ENCODE measurements at places on chromosomes 1 and 21.
A peak's percentile ranks its signal among the peaks of the same experiment; 100 is the strongest.

DNA sequence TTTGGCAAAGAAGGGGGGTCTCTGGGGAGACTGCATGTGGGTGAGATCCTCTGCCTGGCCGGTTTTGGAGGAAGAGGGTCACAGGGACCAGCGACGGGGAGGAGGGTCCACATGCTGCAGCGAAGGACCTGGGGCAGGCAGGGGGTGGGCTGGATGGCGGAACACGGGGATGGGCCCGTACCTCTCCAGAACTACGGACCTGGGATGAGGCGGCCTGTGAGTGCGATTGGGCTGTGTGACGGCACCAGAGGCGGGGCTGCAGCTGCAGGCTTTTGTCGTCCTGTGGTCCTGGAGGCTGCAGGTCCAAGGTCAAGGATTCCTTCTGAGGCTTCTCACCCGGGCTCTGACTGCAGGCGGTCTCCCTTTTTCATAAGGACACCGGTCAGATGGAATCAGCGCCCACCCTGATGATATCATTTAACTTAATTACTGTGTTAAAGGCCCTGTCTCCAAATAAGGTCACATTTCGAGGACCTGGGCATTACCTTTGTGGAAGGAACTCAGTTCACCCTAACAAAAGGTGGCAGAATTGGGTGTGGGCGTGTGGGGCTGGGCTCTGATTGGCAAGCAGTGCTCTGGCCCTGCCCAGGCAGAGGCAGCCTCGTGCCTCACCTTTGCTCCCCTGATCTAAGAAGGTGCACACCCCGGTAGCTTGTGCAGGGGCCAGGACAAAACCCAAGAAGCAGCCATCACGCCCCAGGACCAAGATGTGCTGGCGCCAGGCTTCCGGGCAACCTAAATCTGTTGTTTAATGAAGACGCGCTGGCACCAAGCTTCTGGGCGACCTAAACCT, 60.0 kb upstream of the TRAPPC10 start:
- no peak for DNase-seq

GRCh38 chr1:158931055-158931737, at the start of gene PYHIN1:
Gene PYHIN1, plus strand, starts transcription at chr1:158931552. Its CDS starts 5,359 bp downstream, at chr1:158936911.
- DNase-seq: peak; percentile 62

DNA sequence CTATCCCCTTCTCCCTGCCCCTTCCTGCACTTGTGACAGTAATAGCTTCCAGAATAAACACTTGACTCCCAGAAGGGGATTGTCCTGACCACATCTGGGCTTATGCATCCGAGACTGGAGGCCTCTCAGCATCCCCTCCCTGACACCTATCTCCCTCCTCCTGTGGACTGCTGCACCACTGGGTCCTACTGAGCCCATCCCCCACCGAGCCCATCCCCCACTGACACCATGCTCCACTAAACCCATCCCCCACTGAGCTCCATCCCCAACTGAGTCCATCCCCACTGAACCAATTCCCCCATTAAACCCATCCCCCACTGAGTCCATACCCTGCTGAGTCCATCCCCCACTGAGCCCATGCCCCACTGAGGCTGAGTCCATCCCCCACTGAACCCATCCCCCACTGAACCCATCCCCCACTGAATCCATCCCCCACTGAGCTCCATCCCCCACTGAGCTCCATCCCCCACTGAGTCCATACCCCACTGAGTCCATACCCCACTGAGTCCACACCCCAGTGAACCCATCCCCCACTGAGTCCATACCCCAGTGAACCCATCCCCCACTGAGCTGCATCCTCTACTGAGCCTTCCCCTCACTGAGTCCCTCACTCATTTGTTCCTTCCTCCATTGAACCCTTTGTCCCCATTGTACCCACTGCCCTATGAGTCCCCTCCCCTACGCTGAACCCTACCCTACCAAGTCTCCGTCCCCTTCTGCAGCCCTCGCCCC, 5.6 kb downstream of the PDZK1IP1 start:
- DNase-seq: peak; percentile 25

GRCh38 chr1:110617589-110617988, 11.4 kb upstream of the KCNA2 start:
- no peak for DNase-seq

DNA sequence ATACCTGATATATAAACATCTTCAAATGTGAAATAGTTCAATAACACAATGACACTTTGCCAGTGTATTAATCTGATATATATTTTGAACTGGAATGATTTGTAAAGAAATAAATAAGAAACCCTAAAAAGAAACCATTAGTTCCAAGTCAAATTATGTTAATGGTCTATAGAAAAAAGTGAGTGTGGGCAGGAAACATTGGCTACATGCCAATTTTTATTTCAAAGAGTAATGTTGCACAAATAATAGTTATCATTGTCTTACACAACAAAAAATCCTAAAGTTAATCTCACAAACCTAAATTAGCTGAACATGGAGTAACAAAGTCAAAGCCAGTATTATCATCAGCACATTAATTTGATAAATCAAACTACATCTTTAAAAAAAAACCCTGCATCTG, 37.9 kb upstream of the BATF3 start:
- DNase-seq: no peak

DNA sequence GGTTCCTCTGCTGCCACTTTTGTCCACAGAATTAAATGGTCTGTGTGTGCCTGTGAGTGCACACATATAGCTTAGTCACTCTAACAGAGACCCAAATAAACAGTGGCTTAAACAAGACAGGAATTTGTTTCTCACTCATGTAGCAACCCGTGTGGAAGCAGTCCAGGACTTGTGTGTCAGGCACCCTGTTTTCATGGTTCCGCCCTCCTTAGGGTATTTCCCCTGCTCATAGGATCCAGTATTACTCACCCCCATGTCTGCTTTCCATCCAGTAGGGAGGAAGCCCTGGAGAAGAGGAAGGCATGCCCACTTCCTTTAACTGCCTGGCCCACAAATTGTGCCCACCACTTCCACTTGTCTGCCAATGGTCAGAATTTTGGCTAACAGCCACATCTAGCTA, 41.3 kb upstream of the TACSTD2 start:
- peak; percentile 50 for DNase-seq

GRCh38 chr1:228198977-228199590, 8.8 kb upstream of the OBSCN start:
- no peak for DNase-seq

DNA sequence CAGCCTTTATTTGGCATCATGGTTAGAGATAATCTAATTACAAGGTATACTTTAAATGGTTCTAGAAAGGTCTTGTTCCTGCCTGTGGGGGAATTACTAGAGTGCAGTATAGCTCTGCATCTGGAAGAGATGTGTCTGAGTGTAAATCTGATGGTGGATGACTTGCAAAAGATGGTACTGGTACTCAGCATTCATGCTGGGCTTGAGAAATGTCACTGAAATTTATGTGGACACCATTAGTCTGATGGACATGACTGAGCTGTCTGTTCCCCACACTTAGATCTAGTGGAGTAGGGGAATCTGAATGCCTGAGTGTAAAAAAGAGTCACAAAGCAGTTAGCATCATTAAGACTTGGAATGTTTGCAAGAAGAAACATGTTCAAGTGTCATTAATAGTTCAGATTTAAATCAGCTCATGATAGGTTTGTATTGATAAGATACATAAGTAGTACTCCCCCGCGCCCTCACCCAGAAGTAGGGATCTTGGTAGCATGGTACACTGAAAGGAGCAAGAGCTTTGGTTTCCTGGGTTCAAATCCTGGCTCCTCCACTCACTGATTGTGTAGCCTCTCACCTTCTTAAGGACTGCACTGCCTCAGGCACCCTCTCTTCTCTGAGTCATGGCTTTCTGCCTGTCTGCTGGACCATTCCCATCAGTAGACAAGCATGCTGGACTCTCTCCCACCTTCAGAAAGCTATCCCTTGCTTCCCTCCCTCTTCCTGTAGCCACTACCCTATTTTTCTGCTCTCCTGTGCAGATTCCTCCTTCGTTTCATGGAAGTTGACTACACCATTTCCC, 292.9 kb downstream of the NFIA start:
- no peak for DNase-seq

DNA sequence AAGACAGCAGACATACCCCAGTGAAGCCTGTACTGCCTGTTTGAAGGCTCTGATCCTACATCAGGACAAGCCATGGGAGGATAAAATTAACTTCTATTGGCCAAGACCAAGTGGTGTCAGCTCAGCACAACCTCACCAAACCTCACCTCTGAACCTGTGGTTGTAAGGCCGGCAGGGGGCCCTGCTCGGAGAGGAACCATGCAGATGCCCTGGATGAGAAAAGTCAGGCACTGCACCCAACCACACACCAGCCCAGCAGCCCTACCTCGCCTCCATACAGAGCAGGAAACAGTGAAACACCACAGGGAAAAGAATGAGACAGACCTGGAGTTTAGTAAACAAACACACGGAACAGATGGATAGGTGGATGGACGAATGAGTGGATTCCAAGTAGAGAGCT, 70.0 kb upstream of the PAX7 start:
- no peak for DNase-seq

- no peak for DNase-seq
These were observed 23.8 kb upstream of the OTUD7B start for GRCh38 chr1:150034336-150034735.

- DNase-seq: no peak
These were observed 22.8 kb downstream of the WDR3 start for GRCh38 chr1:117952386-117952785.

- peak; percentile 46 for DNase-seq
These were observed 4.1 kb upstream of the KCNAB2 start for GRCh38 chr1:6041432-6042062.

- no peak for DNase-seq
These were observed 87.9 kb downstream of the PLPP3 start for GRCh38 chr1:56491441-56491840.

DNA sequence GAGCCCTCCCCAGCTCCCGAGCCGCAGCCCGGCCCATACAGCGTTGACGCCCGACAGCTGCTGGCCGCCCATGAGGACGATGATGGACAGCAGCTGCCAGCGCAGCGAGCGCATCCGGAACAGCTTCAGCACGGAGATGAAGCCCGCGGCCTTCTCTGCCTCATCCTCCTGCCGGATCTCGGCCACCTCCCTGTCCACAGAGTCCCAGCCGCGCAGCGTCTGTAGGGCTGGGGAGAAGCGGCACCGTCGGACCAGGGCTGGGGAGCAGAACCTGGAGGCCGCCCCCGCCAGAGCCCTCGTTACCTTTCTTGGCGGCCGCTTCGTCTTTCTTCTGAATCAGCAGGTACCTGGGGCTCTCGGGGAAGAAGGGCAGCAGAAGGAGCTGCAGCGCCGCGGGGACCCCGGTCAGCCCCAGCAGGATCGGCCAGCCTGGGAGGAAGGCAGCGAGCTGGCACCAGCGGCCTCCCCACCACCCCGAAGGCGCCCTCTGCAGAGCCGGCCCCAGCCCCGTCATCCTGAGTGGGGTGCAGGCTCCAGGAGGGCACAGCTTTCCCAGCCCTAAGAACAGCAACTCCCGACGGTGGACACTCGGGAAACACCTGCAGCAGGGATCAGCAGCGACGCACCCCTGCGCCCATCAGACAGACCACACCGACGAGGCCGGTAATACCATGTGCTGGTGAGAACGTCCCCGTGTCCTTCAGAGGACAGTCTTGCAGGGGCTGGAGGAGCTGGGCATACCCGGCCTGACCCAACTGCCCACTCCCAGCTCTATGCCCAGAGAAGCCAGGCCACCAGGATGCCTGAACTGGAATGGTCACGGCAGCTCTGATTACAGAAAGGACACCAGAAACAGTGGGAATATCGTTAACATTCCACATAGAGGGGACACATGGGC, 13.8 kb upstream of the SLC2A7 start:
- DNase-seq: no peak

- no peak for DNase-seq
These were observed 12.7 kb downstream of the MEF2D start for GRCh38 chr1:156487862-156488261.

DNA sequence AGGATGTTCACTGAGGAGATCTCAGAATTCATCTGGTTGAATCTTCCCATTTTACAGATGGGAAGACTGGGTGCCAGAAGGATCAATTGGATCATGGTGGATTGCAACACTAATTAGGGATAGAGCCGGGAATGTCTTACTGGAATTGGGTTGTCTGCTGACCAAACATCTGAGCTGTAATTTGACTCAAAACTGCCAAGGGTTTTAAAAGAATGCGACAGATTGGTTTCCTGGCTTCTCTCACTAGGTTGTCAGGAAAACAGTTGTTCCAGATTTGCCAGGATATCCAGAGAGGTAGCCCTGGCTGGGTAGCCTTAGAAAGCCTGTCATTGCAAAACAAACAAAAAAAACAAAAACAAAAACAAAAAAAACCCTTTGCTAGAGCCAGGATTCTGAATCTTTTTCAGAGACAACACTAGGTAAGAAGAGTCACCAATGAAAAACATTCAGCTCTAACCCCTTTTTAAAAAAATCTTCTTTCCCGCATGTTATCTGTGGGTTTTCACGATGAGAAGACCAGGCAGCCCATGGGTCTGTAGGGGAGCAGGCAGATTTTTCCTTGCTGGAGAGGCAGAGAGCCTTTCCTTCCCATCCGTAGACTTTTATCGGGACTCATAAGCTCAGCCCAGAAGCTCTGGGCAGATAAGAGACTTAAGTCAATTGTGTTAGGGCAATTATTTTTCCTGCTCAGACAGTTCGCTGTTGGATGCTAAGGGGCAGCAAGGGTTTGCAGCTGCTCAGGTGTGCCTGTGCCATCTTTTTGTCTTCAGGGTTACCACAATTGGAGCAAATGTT, 418.9 kb downstream of the PRDM2 start:
- DNase-seq: no peak

All from NB4 (cell line).